Hypothalamus (tissue), 51 donors: ENCODE measurements at places on chromosomes 2 and 18.

- DNase-seq: no peak
Observed at GRCh38 chr2:20365249-20365817, 14.7 kb upstream of the PUM2 start.

DNA sequence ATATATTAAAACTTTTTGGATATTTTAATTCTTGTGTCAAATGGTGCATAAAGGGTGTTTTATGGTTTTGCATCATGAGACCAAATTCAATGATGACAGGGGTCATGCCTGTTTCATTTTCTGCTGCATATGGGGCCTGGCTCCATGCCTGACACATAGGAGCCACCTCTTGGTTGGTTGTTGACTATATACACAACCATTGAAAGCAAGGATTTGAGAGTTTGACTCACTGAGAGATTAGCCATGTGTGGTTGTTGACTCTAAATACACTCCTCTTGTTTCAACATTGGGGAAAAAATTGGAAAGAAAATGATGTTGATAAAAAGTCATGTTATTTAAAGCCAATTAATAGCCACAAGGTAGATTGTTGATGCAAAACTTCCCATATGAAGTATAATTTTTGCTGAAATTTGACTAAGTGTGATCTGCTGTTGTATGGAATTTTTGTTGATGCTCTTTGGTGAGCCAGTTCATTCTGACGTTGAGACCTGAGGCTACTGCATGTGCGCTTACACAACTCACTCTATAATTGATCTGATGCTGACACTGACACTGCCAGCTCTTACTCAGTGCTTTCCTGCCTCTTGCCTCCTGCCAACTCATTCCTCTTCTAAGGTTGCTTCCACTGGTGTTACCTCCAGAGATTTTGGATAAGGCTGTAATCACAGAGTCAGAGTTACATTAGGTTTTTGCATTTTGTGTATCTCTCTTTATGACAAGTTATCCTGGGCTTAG lies 446.2 kb upstream of the SLC14A2 start:
- DNase-seq: no peak

GRCh38 chr2:75241696-75242095 lies 42.4 kb upstream of the TACR1 start:
- no peak for DNase-seq

DNA sequence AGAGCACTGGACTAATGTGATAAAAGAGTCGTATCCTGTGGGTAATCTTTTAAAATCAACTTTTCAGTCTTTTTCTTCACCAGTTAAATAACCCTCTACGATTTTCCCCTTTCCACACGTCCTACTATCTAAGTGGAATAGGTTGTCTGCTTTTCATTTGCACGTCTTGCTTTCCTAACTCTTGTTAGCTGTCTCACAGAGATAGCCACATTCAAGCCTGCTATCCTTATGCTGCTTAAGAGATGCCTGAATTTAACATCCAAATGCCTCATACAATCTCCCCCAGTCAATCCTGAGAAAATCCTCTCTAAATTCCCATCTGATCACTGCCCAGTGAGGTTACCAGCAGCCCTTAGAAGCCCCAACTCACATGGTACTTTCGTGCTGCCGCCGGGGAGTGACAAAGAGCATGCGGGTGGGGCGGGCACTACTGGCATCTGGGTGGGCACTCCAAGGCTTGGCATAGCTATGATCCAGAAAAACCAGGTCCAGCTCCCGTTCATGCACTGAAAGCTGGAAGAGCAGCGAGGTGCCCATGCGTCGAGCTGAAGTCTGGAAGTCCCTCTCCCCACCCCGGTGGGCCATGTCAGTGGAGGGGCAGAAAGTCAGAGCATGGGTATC lies 1.5 kb downstream of the KANSL3 start:
- DNase-seq: no peak

DNA sequence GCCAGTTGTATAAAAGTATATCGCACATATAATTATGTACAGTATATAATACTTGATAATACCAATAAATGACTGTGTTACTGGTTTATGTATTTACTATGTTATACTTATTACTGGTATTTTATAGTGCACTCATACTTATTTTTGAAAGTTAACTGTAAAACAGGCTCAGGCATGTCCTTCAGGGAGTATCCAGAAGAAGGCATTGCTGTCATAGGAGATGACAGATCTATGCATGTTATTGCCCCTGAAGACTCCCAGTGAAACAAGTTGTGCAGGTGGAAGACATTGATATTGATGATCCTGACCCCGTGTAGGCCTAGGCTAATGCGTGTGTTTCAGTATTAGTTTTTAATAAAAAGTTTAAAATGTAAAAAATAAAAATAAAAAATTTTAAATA lies 20.3 kb upstream of the ASXL3 start:
- DNase-seq: no peak

- DNase-seq: no peak
Observed at GRCh38 chr18:32072321-32072720, 19.4 kb upstream of the RNF138 start.

DNA sequence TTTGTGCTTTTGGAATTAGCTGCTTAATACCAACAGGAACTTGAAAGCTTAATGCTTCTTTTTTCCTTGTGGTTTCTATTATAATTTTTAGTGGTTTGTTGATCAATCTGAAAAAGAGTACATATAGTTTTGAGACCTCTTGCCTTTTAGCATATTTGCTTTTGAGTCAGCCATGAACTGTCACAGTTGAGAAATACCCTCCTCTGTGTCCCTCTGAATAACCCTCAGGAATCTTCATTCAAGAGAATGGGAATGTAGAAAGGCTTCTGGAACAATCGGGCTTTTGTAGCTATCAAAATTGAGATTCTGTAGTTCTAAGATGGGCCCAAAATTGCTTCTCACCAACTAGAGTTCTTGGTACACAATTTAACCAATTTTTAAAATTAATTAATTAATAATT lies 451.1 kb upstream of the TRIB2 start:
- no peak for DNase-seq

GRCh38 chr2:199972088-199972626 lies 16.8 kb downstream of the MAIP1 start:
- DNase-seq: no peak

GRCh38 chr2:123362671-123363440 lies 662.2 kb upstream of the CNTNAP5 start:
- no peak for DNase-seq

DNA sequence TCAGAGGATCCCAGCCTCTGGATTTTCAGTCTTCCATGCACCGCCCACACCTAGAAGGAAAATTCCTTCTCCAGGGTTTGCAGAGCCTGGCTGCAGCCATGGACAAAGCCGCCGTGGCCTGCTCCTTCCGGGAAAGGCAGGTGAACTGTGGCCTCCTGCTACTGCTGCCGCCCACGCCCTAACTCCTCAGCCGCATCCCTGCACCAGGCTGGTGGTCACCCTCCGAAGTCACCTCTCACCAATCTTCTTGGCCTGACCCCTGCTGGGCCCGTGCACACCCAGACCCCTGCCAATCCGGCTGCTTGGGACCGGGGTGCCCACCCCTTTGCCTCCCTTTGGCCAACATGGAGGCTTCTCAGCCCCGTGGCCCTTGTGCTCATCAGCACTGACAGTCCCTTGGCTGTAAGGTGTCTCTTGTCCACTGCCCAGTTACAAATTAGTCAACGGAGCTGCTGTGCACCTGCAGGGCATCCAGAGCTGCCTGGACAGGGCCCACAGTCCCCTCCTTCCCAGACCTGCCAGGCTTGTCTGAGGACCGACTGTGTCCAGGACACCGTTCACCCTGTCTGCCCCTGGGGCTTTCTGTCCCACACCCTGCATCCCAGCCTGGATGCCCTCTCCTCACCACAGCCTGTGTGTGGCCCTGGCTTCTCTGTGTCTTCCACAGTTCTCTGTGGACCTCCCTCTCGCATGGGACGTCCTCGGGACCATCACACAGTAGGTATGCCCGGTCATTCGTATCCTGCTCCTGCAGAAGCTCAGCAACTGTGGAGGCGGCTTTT lies 130.1 kb upstream of the TPO start:
- no peak for DNase-seq

- no peak for DNase-seq
Observed at GRCh38 chr2:11863103-11863502, 116.7 kb downstream of the LPIN1 start.

DNA sequence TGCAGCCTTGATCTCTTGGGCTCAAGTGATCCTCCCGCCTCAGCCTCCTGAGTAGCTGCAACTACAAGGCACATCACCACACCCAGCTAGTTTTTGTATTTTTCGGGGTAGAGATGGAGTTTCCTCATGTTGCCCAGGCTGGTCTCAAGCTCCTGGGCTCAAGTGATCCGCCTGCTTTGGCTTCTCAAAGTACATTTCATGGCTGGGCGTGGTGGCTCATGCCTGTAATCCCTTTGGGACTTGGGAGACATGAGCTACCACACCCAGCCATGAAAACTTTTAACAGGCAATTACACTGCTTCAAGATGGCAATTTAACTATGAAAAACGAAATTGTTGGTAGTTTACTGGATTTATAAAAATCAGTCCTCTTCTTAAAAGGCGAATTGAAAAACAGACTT lies 69.7 kb downstream of the MEP1B start:
- no peak for DNase-seq

DNA sequence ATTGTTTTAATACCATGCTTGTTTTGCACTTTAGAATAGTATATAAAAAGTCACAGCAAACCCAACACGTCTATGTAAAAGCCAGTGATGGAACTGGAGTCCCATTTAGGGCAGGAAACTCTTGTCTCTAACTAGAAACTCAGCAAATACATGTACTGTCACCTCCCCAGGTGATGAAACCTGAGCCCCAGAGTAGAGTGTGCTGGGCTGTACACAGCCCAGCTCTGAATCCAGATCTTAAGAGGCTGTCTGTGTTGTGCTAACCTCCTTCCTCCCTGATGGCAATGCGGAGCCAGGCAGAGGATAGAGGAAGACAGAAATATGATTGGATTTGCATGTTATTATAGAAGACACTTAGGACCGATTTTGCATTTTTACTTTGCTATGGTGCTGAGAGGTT lies 317.5 kb upstream of the TRIB2 start:
- DNase-seq: no peak

DNA sequence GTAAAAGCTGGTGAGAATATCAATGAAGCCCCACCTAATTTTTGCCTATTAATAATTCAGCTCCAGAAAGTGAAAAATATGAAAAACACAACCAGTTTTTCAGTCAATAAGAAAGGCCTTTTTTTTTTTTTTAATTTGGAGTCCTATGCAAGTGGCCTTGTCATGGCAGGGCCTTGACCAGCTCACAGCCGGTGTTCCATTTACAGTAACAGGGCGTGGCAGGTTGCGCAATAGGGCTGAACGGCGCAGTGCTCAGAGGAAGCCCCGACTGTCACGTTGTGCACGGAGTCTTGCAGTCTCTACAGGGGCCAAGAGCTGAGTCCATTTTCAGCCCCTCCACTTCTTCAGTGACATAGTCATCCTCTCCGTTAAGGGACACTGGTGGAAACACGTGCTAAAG lies 184.1 kb upstream of the FN1 start:
- DNase-seq: no peak

- no peak for DNase-seq
Observed at GRCh38 chr2:75560022-75560767, 544 bp downstream of the EVA1A start.

DNA sequence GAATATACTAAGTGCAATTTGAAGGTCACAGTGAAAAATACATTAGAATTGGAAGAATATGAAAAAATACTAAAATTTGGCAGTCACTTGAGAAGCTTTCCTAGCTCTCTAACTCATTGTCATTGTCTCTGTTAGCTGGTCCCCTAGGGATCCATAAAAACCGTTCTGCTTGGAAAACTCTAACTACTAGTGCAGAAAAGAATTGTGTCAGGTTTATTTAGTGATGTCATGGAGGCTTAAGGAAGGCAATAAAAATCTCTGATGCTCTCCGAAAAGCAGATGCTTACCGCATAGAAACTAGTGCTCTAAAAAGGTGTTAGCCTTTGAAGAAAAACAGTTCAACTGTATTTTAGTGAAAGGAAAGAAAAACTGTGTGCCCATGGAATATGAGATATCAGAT lies 150.1 kb upstream of the DLGAP1 start:
- no peak for DNase-seq

DNA sequence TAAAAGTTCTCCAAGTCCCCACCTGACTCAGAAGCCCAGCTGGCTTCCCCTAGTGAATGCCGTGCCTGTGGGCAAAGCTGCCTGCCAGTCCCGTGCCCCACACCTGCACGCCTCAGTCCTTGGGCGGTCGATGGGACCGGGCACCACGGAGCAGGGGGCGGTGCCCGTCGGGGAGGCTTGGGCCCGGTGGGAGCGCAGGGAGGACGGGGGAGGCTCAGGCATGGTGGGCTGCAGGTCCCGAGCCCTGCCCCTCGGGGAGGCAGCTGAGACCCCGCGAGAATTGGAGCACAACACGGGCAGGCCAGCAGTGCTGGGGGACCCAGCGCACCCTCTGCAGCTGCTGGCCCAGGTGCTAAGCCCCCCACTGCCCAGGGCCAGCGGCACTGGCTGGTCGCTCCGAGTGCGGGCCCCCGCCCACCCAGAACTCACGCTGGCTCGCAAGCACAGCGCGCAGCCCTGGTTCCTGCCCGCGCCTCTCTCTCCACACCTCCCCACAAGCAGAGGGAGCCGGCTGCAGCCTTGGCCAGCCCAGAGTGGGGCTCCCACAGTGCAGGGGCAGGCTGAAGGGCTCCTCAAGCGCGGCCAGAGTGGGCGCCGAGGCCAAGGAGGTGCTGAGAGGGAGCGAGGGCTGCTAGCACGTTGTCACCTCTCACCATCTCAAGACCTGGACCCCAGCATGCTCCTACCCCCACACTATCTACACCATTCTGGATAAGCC lies 215.5 kb downstream of the TNS1 start:
- DNase-seq: no peak

DNA sequence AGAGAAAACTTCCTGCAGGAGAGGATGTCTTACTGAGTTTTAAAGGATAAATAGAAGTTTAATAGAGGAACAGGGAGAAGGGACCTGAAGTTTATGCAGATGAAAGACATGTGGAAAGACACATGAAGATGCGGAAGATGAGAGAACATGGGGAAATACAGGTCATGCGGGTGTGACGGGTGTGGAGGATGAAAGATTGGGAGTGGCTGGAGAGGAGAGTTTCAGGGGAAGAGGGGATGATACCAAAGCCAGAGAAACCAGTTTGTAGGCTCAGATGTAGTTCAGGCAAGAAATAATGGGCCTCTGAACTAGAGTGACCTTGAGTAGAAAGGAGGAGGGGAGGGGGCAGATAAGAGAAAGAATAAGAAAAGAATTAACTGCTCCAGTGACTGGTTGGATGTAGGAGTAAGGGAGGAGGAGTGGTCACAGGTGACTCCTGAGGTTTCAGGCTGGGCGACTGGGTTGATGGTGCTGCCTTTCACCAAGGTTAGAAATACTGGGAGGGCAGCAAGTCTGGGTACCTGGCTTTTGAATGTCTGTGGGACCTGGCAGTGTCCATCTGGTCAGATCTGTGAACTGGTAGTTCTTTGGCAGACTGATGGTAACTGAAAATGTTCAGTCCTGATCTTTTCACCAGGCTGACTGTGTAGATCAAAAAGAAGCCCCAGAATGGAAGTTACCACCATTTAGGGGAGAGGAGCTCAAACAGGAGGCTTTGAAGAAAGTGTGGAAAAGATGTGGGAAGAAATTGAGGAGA lies 69.4 kb downstream of the TET3 start:
- DNase-seq: no peak

DNA sequence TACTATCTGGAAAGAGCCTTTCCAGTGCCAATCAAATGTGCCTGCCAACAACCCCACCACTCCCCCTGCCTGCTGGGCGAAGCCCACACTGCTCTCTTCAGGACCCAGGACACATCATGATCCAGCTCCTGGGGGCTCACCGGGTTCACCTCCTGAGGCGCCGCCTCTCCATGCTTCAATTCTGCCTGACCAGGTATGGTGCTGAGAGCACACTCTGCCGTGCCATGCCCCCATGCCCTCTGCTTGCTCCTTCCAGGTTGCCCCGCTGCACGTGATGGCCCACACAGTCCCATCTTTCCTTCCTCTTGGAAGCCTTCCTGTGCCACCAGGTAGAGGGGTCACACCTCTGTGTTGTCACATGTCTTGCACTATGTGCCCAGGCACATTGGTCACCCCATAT lies 47.5 kb downstream of the ASB18 start:
- DNase-seq: no peak
